ENCODE measurements at places on chromosomes 1 and 21. TPM values are rescaled to one million over a fixed set of nuclear protein-coding genes. Genes with fewer than 3 reads are reported as not detected.

DNA sequence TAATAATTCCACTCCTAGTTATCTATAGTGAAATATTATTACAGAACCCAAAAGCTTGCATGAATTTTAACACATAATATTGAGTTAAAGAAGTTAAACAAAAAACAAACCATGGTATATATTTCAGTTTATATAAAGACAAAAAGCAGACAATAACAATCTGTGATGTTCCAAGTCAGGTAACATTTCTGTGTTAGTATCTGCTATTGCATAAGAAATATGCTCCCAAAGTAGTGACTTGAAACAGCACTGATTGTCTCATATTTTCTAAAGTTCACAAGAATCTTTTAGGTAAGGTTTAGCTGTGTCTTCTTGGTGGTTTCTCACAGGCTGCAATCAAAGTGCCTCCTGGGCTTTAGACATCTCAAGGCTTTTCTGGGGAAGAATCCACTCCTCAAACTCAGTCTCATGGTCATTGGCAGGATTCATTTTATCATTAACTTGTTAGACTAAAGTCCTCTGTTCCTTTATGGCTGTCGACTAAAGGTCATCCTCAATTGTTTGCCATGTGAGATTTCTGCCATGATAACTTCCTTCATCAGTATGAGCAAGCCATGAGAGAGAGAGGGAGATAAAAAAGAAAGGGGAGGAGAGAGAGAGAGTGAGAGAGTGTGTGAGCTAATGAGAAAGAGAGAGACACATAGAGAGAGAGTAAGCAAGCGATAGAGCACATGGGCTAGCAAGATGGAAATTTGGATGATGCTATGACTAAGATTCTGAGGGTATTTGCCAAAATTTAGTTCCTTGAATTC, 19.9 kb downstream of the GBP1 start:
- peak; percentile 96 for DNase-seq

DNA sequence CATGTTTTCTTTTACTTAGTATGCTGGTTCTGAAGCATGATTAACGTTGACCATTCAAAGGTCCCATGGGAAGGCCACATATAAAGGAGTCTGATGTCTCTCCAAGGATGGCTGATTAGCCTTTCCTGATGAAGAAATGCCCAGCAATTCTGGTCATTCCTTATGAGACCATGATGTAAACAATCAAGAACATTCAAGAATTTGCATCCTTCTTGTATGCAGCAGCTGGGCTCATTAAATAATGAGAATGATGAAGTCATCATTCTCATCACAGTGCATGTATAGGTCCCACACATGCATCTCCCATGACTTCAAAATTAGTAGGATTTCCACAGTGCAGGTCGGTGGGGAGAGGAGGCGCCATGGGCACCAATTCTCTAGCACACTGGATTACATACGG, 85.4 kb downstream of the APP start:
- DNase-seq: no peak

DNA sequence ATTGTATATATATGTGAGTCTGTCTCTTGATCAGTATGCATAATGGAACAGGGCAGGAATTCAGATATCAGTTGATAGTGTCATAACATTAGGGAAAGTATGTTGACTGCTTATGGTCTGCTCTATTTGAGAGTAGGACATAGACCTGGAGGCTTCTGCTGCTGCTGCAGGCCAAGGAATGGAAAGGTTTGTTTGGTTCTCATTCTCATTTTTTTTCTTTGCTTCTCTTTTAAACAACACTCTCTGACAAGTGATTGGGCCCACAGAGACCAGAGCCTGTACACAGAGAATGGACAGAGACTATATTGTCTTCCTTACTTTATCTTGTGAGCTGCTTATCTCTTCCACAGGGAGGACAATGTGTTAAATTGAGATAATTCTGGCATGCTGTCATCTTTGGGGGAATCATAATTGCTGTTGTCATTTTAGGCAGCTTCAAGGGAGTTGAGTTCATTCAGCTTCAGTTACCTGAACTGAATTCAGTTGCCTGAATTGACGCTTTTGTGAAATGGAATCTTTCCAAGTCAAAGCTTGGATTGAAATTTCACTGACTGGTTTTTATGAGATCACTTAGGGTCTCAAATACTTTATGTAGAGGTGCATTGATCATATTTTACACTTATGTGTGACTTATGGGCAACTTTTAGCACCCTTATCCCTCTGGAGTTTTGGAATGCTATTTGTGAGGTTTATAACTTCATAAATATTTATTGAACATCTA, 16.9 kb downstream of the CAP1 start:
- DNase-seq: no peak

Gene TMEM200B
- polyA plus RNA-seq: 0.81 TPM

Gene SPATA1
- 0.79 TPM for polyA plus RNA-seq

Gene MYOM3
- 84.8 TPM for polyA plus RNA-seq

All from small intestine (tissue), 16 donors.